HepG2 (cell line): ENCODE measurements at places on chromosomes 12 and 14. TPM values are rescaled to one million over a fixed set of nuclear protein-coding genes. Genes with fewer than 3 reads are reported as not detected.

SLC16A7 gene
- total RNA-seq = 1.3 TPM in 2 replicates

SLC6A12 gene
- 9.5 and 18.8 TPM in 2 replicates for total RNA-seq

TAS2R8 gene
- total RNA-seq = 0.09 TPM in 1 of 2 replicates, not detected in the other

ANKS1B gene
- 0.15 TPM in 1 of 2 replicates, not detected in the other for total RNA-seq

CCDC196 gene
- not detected in 2 replicates for total RNA-seq

ACOT4 gene
- 0.04 TPM in 1 of 2 replicates, not detected in the other for total RNA-seq

ANO4 gene
- total RNA-seq = not detected in 2 replicates

PDZRN4 gene
- not detected in 2 replicates for total RNA-seq

TBX5 gene
- not detected in 2 replicates for total RNA-seq

GCN1 gene
- total RNA-seq = 66.7 and 83.0 TPM in 2 replicates

TPH2 gene
- total RNA-seq = not detected in 2 replicates

BBOF1 gene
- total RNA-seq = 2.3 and 2.4 TPM in 2 replicates

NKX2-8 gene
- not detected in 2 replicates for total RNA-seq

TESPA1 gene
- not detected in 2 replicates for total RNA-seq

ABCC9 gene
- not detected in 2 replicates for total RNA-seq

GDF3 gene
- not detected in 2 replicates for total RNA-seq

MOK gene
- 11.8 and 15.3 TPM in 2 replicates for total RNA-seq

LTB4R gene
- 1.00 and 3.2 TPM in 2 replicates for total RNA-seq

HSPB8 gene
- total RNA-seq = 0.44 and 0.49 TPM in 2 replicates

LGR5 gene
- 20.6 and 37.0 TPM in 2 replicates for total RNA-seq

SIX6 gene
- total RNA-seq = not detected in 2 replicates

RNASE4 gene
- total RNA-seq = 72.6 and 109 TPM in 2 replicates

ANG gene
- total RNA-seq = 50.4 and 83.6 TPM in 2 replicates

ITGA5 gene
- total RNA-seq = 0.20 and 0.28 TPM in 2 replicates

SLC6A15 gene
- not detected in 2 replicates for total RNA-seq

VIPAS39 gene
- total RNA-seq = 13.3 and 14.9 TPM in 2 replicates

KLRF1 gene
- not detected in 2 replicates for total RNA-seq

HELB gene
- 3.7 and 4.5 TPM in 2 replicates for total RNA-seq

SYNDIG1L gene
- not detected in 2 replicates for total RNA-seq

AQP6 gene
- 0.51 and 1.3 TPM in 2 replicates for total RNA-seq

SOAT2 gene
- 6.1 and 14.9 TPM in 2 replicates for total RNA-seq

NGB gene
- total RNA-seq = not detected in 2 replicates

RTN1 gene
- total RNA-seq = 0.04 and 0.20 TPM in 2 replicates

PZP gene
- 0.89 and 1.1 TPM in 2 replicates for total RNA-seq

KRT72 gene
- total RNA-seq = not detected in 2 replicates

EML5 gene
- 0.11 and 0.13 TPM in 2 replicates for total RNA-seq

NUAK1 gene
- 1.9 and 2.0 TPM in 2 replicates for total RNA-seq
